Mucosa of descending colon (tissue), 3 donors: ENCODE measurements at places on chromosomes 12 and 14. TPM values are rescaled to one million over a fixed set of nuclear protein-coding genes. Genes with fewer than 3 reads are reported as not detected.
A peak's percentile ranks its signal among the peaks of the same experiment; 100 is the strongest.

RECQL gene
- total RNA-seq = 16.2 TPM

LMNTD1 gene
- total RNA-seq = 0.76 TPM

KCNC2 gene
- total RNA-seq = not detected

LRRK2 gene
- total RNA-seq = 3.3 TPM

EIF2B1 gene
- total RNA-seq = 48.0 TPM

AQP2 gene
- total RNA-seq = not detected

FOXJ2 gene
- 12.3 TPM for total RNA-seq

LRP1 gene
- 148 TPM for total RNA-seq

DNA sequence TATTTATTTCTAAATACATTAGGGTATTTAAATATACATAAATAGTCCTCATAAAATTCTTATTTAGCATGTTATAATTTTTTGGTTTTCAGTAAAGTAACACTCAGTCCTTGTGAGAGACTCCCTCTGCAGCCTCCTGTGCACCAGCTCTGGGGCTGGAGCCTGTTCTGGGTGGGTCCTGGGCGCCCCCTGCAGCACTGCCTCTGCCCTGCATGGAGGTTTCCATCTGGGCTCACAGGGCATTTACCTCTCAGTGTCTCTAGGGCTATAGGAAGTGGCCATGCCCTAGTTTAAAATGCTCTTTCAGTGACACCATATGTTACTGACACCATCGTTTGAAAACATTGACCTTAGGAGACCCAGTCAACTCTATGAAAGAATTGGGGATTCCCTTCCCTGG lies 1155.2 kb downstream of the TMEM121 start:
- no peak for DNase-seq

GRCh38 chr12:128796439-128797118 lies 27.2 kb downstream of the SLC15A4 start:
- DNase-seq = no peak

- DNase-seq = peak; percentile 68
These were observed 783 bp downstream of the CORO1C start for GRCh38 chr12:108730365-108731104.

GRCh38 chr14:81436296-81437138 lies 36.4 kb upstream of the STON2 start:
- DNase-seq = peak; percentile 88

DNA sequence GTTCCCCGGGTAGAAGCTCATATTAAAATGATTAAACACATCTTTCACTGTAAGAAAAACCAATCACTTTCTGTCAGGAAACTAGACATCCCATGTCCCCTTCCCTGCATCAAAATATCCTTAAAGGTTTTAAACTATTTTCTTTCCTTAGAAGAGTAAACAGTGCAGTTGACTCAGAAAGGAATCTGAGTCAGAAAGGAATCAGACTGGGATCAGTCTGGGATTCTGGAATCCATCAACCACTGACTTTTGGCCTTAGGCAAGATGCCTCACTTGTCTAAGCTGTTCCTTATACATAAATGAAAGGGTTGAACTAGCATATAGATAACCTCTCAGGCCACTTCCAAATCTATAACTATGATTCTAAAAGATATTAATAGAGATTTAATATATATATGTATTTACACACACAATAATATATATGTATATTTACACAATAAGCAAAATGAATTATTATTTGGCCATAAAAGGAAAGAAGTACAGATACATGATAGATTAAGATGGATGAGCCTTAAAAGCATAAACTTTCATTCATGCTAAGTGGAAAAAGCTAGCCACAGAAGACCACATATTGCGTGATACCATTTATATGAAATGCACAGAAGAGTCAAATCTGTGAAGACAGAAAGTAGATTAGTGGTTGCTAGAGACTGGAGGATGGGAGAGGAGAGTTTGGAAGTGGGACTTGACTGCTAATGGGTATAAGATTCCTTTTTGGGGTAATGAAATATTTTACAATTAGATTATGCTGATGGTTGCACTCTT lies 114.4 kb downstream of the SLC38A1 start:
- no peak for DNase-seq

DNA sequence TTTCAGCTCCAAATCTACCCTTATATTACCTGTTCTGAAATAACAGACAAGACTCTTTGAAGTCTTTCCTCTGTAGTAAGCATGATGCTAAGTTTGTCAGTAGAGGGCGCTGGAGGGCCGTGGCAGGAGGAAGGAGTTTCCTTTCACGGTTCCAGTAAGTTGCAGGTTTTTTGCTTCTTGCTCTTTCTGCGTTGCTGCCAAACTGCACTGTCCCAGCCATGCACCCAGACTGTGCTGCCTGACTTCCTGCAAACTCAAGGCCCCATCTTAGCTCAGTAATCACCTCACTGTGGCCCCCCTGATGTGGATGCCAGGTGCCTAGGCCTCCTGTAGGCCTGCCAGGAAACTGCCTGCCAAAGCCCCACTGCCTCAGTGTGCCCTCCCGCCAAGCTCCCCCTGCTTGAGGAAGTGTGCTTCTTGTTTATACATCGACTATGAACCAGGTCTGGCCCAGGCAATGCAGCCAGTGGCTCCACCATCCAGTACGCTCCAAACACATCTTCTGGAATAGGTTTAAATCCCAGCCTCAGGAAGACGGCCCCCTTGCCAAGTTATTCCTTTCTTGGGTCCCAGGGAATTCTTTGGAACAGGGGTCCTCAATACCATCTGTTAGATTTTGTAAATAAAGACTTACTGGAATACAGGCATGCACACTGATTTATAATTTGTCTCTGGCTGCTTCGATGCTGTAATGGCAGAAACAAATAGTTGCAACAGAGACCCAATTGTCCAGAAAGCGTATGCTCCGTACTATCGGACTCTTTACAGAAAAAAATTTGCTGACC lies 193.7 kb upstream of the LRIG3 start:
- peak; percentile 57 for DNase-seq

DNA sequence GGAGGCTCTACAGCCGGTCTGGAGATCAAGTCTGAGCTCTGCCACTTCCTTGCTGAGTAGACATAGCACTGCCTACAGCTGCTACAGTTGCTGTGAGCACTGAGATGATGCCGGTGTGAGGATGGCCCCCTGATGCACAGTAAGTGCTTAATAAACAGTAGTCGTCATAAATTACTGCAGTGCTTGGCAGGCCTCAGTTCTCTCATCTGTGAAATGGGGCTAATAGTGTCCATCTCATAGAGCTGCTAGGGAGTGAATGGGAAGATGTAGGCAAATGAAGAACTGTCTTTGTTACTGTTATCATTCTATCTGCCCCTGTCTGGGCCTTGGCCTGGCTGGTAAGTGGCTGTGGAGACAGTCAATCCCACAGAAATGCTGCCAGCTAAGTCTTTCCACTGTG lies 124.3 kb downstream of the RBM19 start:
- no peak for DNase-seq

GRCh38 chr12:96258104-96258961 lies 64.2 kb downstream of the ELK3 start:
- no peak for DNase-seq
